Endothelial cell of umbilical vein (primary cell): ENCODE measurements at places on chromosomes 1 and 21.

- DNase-seq: peak; percentile 16
Measured at GRCh38 chr1:33424205-33424604, 6.7 kb downstream of the PHC2 start.

- peak; percentile 31 for DNase-seq
Measured at GRCh38 chr1:41240781-41241353, 1.2 kb downstream of the SCMH1 start.

DNA sequence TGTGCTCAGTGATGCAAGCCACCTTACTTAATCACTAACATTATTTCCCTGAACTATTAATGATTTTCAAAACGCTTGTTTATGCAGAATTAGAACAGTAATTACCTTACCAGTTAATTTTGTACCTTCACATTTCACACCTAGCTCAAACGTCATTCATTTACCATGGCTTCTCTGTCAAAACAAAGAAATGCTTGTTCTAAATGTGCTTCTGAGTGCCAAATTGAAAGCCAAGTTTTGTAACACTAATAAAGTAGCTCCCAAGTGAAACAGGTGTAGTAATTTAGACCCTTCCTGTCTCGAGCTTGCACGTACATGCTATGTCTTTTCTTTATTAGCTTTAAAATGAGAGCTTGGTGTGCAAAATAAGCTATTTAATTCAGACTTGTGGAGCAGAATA lies 533.7 kb upstream of the PKN2 start:
- no peak for DNase-seq

- no peak for DNase-seq
Measured at GRCh38 chr21:26003404-26003803, 167.2 kb downstream of the APP start.

- DNase-seq: no peak
Measured at GRCh38 chr1:5740865-5741860, 251.1 kb downstream of the NPHP4 start.

DNA sequence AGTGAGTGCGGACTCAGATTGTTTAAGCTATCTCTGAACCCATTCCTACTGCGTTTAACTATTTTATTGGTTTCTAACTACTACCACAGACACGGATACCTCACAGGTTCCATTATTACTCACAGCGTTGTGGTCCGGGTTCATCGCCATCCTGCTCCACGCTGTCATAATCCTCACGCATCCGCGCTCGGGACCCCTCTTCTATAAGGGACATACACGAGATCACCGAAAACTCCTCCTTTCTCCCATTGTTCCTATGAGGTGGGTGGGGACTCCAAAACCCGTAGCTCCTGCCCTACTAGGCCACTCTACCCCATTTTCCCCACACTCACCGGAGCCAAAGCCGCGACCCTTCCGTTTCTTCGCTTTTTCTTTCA lies 610 bp downstream of the RBM8A start:
- peak; percentile 7 for DNase-seq

- DNase-seq: no peak
Measured at GRCh38 chr1:189675712-189676244, 801.9 kb downstream of the BRINP3 start.
